Activated CD4-positive, alpha-beta T cell treated with anti-CD3 and anti-CD28 coated beads for 24 hours (primary cell): ENCODE measurements at places on chromosomes 1 and 21.

DNA sequence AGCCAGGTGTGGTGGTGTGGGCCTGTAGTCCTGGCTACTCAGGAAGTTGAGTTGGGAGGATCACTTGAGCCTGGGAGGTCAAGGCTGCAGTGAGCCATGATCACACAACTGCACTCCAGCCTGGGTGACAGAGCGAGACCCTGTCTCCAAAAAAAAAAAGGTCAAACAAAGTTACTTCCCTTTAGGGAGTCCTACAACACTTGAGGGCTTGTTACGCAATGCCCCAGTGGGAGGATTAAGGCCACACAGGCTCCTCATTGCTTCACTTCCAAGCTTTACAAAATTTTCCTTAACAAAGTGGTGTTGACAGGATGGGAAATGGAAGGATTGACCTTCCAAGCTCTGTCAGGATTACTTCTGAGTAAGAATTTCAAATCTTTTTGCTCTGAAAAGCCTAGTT lies 6.2 kb upstream of the EXTL1 start:
- DNase-seq: no peak

- DNase-seq: no peak
These were observed 1.0 kb downstream of the BEST4 start for GRCh38 chr1:44786841-44787426.

GRCh38 chr1:185409763-185410528 lies 92.9 kb upstream of the IVNS1ABP start:
- DNase-seq: no peak

DNA sequence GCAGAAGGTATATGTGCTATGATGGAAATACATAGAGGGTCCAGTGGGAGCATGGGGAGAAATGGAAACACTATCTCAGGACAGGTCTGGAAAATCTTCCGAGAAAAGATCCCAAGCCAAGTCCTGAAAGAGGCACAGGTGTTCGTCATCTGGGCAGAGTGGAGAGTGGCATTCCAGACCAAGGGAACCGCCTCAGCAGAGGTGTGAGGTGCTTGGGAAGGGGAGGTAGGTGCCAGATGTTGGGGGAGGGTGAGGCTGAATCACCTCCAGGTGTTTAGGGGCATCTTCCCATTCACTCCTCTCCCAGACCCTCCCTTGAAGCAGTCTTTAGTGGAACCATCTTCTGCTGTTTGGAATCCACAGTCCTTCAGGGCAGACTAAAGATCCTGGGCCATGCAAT lies 23.5 kb upstream of the LRRN2 start:
- no peak for DNase-seq

DNA sequence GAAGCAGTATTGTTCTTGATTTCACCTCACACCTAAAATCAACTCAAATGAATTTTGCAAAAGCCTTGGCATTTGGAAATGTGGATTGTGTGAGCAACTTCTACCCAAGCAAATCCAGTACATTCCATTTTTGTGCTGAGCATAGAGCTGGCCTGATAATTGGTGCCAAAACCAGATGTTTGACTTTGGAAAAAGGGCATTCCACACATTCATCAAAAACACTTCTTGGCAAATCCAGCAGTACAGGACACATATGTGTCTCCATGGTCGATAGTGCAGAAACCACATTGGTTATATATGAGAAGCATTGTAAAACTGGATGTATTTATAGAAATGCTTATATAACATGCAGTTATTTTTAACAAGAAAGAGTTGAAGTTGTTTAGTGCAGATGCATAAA lies 210.4 kb downstream of the KCNK2 start:
- DNase-seq: no peak

GRCh38 chr1:59165353-59165752 lies 131.5 kb upstream of the FGGY start:
- no peak for DNase-seq

DNA sequence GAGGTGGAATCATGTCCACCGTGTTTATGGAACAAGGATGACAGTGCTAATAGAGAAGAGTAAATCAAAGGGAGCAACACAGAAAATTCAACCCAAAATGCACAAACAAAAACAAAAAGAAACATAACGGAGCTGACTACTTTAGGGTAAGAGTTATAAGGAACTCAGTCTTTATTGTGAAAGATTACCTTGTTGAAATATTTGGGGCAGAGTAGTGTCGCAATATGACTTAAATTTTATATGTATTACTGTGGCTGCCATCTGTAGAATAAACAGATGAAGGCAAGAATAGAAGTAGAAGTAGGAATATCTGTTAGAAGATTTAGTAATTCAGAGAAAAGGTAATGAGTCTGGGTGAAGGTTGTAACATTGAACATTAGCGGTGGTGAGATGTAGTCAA lies 913.9 kb downstream of the BRINP3 start:
- no peak for DNase-seq

DNA sequence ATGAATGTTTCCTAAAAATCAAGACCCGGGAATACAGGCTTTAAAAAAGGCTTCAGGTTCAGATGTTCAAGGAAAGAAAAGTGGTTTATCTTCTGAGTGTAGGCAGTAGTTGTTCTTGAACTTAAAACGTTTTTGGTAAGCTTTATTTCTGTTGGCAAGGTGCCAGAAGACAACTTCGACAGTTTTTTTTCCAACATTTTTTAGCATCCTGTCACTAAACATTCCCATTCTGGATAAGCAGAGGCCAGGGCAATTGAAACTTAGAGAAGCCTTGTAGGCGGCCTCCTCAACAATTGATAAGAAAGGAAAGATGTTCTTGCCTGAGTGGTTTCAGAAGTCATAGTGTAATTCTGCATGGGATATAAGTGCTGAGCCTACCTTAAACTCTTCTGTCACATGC lies 66.7 kb downstream of the PATJ start:
- DNase-seq: no peak
